ENCODE measurements at places on chromosomes 4 and X. TPM values are rescaled to one million over a fixed set of nuclear protein-coding genes. Genes with fewer than 3 reads are reported as not detected.

DNA sequence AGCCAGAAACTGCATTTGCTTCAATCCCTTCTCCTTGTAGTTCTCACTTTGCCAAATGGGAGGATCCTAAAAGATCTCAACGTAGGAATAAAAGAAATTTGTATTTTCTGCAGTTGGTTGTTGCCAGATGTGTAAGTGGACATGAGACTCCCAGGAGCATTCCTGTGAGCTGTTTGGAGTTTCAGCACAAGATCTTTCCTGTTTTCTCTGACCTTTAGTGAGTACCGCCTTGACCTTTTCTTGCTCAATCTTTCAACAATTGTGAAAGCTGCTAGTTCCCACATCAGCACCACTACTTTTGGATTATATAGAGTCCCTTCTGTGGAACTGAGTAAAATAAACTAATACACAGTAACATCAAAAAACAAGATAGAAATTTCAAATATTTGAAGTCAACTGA is 683.8 kb upstream of the PABPC4L start:
- H3K36me3 ChIP-seq, result no peaks in the 10 kb centered on the region
- no peaks in the 10 kb centered on the region for H3K4me1 ChIP-seq
- no peak overlapping the region for H3K27ac ChIP-seq
- no peak for DNase-seq
- H3K4me3 ChIP-seq, result no peak overlapping the region

- H3K27ac ChIP-seq, result no peak overlapping the region
- no peaks in the 10 kb centered on the region for H3K36me3 ChIP-seq
- no peak overlapping the region for H3K4me3 ChIP-seq
- no peaks in the 10 kb centered on the region for H3K4me1 ChIP-seq
Measured at GRCh38 chr4:89358935-89359638, 51.5 kb upstream of the GPRIN3 start.

DNA sequence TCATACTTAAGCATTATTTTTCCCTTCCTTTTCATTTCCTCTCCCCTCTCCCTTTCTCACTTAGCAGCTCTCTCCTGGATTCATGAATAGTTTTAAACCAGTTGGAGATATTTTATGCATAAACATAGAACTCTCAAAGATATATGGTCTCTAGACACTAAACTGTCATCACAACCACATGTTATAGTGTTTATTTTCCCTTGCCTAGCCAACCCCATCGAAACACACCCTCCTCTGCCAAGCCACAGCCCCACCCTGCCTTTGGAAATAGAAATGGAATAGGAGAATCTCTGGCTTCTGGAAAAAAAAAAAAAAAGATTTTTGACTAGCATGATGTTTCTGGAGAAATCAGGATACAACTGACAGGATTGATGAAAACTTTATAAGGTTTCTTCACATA is 64.8 kb upstream of the RBPJ start:
- no peaks in the 10 kb centered on the region for H3K36me3 ChIP-seq
- H3K27ac ChIP-seq, result no peak overlapping the region
- no peaks in the 10 kb centered on the region for H3K27me3 ChIP-seq
- no peak overlapping the region for H3K4me3 ChIP-seq
- no peaks in the 10 kb centered on the region for H3K4me1 ChIP-seq

DNA sequence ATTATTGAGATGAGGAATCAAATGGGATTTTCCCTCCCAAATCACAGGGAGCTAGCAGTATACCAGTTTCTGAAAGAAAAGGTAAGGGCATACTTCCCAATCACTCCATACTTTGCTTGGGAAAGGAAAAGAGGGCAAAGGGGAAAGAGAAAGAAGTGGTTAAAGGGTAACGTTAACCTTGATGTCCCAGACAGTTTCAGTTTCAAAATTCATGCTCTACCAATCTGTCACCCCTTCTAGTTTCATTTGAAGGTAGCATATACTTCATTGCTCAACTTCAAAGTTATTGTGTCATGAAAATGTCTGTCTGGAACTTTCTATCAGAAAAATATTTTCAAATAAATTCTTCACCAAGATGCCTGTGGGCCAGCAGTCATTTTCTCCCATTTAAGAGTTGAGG is 16.0 kb downstream of the TNMD start:
- H3K36me3 ChIP-seq, result no peaks in the 10 kb centered on the region
- H3K27ac ChIP-seq, result no peak overlapping the region
- no peak for DNase-seq
- no peaks in the 10 kb centered on the region for H3K27me3 ChIP-seq

DNA sequence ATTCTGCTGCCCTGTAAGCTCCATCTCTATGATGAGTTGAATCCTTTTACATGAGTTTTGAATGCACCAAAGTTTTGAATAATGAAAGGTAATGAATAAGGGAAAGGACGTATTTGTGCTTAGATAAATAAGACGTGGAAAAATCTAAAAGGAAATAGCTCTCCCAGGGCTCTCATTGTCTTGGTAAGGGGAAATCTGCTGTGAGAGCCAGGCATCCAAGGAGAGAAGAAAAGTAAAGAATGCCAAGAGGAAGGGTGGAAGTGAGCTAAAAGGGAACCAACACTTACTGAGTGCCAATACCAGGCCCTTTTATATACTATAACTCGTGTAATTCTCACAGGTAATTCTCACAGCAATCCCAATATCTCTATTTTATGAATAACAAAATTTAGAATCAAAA is 62.6 kb upstream of the KLHL13 start:
- H3K27me3 ChIP-seq, result no peaks in the 10 kb centered on the region
- H3K4me1 ChIP-seq, result no peaks in the 10 kb centered on the region
- no peak overlapping the region for H3K27ac ChIP-seq
- H3K36me3 ChIP-seq, result no peaks in the 10 kb centered on the region
- no peak overlapping the region for H3K4me3 ChIP-seq
- DNase-seq, result no peak

GRCh38 chr4:158003212-158003611 is 169.6 kb downstream of the GASK1B start:
- H3K27me3 ChIP-seq, result no peaks in the 10 kb centered on the region
- H3K36me3 ChIP-seq, result no peaks in the 10 kb centered on the region
- H3K27ac ChIP-seq, result no peak overlapping the region
- H3K4me3 ChIP-seq, result no peak overlapping the region
- no peak for DNase-seq
- peaks cover 8% of the 10 kb centered on the region for H3K4me1 ChIP-seq

The MAGEA1 gene
- total RNA-seq, result not detected

The RADX gene
- total RNA-seq, result 18.1 TPM

Measured in ovary (tissue), 10 donors.